Muscle of leg (tissue), 16 donors: ENCODE measurements at places on chromosomes 12 and 14.

- DNase-seq, result no peak
Observed at GRCh38 chr14:24113379-24113800, 1.2 kb upstream of the DCAF11 start.

GRCh38 chr14:101354726-101355125 lies 206.6 kb upstream of the DIO3 start:
- DNase-seq, result no peak

DNA sequence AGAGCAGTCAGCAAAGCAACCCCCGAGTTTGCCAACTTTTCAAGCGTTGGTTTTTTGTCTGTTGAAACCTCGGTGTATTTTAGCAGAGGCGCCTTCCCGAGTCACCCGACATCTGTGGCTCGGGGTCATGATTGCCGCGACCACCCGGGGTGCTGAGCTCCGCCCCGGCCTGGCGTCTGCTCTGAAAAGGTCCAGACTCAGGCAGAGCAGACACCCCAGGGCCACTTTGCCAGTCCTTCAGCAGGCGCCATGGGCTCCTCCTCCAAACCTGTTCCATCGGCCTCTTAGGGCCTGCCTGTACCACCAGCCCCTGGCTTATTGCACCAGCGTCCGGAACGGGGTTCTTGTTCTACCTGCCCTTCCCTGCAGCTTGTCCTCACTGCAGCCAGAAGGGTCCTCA lies 19.1 kb downstream of the ANKRD9 start:
- DNase-seq, result no peak

DNA sequence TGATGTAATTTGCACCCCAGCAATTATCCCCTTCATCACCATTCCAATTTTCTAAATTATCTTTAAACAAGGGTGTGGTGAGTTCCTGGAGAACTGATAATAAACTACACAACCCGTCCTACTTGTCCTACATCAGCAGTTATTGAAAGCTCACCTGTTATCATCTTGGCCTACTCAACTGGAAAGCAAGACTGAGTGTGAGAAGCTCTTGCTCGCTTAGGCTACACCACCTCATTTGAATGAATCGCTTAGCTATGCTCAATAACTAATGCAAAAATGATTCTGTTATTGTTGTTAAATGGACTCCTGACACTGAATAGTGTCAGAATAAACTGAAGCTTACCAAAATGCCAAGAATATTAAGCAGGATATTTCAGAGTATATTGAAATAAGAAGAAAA lies 115.4 kb upstream of the BTG1 start:
- DNase-seq, result no peak

DNA sequence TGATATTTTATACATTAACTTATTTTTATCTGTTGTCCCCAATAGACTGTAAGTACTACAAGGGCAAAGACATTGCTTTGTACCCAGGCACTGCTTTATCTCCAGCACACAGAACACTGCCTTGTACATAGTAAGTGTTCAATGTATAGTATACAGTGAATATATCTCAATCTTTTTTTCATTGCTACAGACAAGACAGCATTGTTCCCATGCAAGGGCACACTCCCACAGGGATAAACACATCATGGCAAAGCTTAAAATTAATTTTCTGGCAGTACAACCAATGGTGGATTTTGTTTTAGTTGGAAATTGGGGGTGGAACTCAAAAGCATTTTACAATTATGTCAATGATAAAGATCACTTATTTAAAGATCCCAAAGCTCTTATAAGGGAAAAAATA lies 112.3 kb upstream of the EEA1 start:
- DNase-seq, result no peak

- peak; percentile 55 for DNase-seq
Observed at GRCh38 chr14:32602699-32603098, 273.6 kb downstream of the AKAP6 start.

DNA sequence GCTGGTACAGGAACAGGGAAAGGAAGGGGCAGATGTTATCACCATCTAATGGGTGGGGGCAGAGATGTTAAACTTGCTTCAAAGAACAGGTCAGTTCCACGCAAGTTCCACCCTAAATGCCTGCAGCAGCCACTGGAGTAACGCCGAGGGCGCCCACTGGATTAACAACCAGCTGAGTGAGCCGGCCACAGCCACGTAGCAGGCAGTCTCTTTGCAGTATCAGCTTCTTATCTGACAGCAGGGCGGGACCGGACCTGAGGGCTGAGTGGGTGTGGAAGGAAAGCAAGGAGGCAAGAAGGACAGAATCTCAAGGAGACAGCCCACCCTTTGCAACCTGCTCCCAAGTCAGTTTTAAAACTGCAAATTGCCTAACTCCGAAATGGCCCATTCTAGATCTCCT lies 38.4 kb upstream of the FOXN3 start:
- DNase-seq, result no peak

DNA sequence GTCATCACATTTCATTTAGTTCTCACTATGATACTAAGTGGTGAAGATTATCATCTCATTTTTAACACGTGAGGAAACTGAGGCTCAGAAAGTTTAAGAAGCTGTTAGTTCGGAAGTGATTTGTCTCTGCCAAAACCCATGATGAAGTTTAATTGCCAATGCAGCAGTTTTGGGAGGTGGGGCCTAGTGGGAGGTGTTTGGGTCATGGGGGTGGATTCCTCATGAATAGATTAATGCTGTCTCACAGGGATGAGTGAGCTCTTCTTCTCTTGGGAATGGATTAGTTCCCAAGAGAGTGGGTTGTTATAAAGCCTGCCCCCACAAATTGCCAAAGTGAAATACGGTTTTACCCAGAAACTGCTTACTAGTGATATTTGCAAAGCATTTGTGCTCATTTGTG lies 91.5 kb upstream of the IGF1 start:
- no peak for DNase-seq

DNA sequence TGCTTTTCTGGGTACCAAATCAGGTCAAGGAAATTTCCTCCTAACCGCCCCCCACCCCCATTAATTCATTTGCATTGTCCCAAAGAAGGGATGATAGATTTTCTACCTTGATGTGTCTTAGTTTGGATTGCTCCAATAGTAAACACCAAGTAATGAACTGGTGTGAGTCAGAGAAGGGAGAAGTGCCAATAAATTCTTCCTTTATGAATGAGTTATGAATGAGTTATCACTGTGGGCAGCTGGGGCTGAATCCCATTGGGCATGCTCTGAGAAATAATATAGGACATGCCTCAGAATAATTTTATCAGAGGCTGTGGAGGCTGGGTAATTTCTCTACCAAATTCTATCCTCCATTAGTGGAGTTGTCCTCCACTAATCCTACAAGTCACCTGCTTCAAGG lies 277.9 kb upstream of the FLRT2 start:
- DNase-seq, result no peak

DNA sequence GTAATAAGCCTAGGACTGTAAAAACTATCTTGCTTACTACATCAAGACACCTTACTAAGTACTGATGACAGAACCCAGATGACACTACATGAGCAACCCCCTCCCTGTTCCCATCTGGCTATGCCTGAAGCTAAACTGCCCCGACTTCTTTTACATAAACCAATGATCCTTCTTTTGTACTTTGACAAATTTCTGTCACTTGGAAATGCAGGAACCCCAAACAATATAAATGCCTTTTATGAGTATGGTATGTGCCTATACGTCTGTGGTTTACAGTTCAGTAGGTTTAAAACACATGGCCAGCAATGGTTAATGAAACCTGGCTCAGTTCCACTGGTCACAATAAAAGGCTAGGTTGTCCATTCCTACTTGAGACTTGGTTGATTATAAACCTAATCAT lies 6.1 kb downstream of the SYCP3 start:
- DNase-seq, result no peak

DNA sequence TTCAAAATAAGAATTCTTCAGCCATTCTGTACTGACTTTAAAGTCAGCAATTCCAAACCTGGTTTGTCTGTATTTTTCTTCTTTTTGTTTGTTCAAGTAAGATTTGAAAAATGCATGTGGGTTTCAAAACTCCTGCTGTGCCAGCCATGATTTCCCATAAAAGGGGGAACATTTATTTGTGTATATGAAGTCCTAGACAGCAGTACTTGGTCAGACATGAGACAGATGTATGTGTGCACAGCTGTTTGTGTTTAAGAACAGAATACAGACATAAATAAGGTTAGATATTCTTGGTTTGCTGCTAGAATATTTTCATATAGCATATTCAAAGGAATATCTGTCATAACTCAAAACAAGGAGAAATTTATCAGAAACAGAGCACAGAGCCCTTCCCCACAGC lies 236.0 kb downstream of the ADAMTS20 start:
- no peak for DNase-seq

DNA sequence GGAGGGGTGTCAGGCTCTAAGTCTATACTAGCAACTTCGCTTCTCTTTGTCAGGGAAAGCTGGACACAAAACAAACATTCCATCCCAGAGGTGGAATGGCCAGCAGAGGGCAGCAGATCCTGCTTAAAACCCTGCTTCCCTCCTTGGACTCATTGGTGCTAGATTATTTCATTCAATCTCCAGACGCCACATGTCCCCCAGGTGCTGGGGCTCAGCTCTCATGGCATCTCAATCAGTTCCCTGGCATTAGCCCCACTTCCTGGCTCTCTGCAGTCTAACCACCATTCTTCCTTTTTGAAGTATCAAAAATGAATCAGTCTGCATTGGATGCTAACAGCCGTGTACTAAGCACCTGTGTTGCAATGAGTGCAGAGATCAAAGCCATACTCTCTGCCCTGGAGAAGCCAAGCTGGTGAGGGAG lies 8.1 kb upstream of the PPP1R1A start:
- DNase-seq, result peak; percentile 76

DNA sequence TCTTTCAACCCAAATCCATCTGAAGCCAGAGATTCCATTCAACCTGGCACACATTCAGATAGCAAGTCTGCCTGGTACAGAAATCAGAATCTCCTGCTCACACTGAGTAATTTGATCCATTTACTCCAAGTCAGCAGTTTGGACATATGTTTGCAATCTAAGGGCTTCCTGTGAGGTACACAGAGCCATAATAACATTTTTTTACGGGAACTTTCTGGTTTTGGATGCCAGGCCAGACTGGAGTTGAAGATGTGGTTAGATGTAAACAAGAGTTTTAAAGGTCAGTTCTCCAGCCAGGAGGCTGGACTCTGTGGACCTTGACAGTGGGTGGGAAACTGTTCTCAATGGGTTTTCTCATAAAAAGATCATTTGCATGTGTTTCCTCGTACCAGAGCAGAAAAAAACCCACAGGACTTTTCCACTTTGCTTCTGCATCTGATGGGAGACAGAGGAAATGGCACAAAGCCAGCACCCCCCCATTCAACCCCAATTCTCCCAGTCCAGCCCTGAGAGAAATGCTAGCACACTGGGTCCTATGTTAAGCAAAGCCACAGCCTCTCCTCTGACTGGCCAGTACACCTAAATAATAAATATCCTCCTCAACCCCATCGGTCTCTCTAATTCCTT lies 17.7 kb upstream of the TSPAN11 start:
- DNase-seq, result peak; percentile 96

DNA sequence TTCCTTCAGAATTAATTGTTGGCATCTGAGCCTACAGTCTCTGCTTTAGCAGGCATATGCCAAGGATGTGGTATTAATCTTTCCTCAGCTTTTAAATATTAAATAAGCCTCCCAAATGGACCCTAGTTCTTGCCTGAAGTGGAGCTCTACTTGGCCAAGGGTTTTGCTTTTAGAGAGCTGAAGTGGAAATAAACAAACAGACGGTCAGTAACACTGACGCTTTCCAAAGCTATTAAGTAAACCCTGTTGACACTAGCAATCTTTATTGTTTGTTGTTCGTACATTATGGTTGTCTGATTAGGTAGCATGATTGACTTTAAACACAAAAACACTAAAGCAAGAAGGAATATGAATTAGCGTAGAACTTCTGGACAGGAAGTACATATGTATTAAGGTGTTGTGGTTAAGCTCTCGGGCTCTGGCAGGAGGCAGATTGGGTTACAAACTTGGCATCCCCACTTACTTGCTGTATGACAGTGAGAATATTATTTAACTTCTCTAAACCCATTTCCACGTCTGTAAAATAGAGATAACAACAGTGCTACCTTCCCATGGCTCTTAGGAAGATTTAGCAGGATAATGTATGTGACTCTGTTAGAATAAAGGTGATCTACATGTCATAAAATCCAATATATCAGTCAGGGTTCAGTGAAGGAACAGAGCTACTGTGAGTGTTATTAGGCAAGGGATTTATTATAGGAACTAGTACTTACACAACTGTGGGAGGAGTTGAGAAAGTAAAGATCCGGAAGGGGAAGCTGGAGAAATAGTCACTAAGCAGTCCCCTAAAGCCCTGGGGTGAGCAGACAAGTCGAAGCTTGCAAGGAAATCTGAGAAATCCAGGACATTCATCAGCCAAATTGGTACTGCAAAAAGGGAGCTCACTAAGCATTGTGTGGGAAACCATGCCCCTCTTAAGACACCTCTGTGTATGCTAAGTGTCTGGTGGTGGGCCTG lies 92.2 kb upstream of the ATF7IP start:
- DNase-seq, result peak; percentile 65

DNA sequence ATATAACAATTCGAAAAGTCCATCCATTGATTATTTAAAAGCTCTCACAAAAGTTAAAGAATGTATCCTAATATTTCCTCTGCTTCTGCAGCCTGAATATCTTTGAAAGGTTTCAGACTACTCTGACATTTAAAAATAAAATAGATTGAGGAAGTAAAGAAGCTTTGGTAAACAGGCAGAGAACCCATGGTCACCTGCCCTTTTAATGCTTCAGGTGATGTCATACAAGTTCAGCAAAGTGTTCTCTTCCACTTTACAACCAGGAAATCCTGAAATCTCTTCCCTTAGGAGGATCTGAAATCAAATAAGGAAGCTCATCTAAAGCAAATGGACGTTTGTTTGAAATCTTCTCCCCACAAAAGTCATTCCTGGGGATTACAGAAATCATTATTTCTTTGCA lies 322.4 kb downstream of the PDZRN4 start:
- no peak for DNase-seq
